M059J (cell line): ENCODE measurements at places on chromosomes 12 and 14. TPM values are rescaled to one million over a fixed set of nuclear protein-coding genes. Genes with fewer than 3 reads are reported as not detected.
A peak's percentile ranks its signal among the peaks of the same experiment; 100 is the strongest.

DNA sequence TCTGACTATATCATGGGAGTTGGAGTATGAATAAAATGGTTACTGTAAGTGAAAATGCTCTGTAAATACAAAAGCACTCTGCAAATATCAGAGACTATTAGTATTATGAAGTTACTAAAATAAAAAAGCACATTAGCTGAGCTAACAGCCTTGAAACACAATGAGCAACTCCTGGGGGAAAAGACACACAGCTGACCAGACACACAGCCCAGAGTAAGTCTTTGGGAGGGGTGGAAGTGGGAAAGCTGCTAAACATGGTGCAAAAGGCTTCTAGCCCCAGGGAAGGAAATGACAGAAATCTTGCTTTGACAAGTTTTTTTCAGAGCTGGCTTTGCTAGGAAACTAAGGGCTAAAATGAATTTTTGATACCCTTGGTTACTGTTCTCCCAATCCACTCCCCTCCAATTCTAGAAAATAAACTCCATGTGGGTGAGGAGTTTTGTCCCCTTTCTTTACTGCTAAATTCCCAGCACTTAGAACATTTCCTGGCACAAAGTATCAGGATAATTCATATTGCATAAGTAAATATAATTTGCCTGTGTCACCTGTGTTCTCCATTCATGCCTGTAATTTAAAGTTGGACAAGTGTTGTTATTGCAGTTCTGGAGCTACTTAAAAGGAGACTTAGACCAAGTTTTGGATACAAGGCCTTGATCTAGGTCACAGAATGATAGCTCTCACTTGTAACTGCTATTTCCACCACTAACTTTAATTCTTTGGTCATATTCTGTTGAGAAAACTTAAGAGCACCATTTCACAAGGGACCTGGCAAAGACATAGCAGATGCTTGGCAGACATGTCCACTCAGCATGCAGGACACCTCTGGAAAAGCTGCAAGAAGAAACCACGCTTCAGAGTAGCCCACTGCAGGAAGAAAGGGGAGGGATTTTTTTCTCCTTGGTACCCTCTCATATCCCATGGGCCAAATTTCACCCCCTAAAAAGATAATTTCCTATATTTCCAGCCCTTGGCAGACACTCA lies 19.0 kb upstream of the RAB3IP start:
- DNase-seq, result no peak

Gene FRMD6
- total RNA-seq, result 131 and 132 TPM in 2 replicates

Gene SERPINA1
- 5.6 and 8.3 TPM in 2 replicates for total RNA-seq

Gene PRB2
- not detected in 2 replicates for total RNA-seq

DNA sequence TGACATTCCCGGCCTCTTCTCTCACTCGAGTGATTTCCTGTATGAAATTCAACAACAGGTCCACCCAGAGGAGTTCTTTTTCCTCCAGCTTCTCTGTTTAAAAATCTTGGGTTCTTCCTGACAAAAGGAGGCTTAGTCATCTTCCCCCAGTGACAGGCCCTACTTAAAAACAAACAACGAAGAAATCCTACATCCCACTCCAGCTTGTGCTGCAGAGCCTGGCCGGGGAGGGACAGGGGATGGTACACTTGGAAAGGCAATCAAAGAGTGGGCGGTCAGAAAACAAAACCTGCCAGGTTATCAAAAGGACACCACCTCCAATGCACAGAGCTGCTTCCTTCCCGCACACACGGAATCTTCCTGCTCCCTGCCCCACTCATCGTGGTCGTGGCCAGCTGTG lies 101.3 kb downstream of the CACNA1C start:
- DNase-seq, result peak; percentile 68

- no peak for DNase-seq
These were observed 31.7 kb downstream of the SPPL3 start for GRCh38 chr12:120872487-120872886.
